Amniotic stem cell (primary cell): ENCODE measurements at places on chromosomes 12 and 14.

GRCh38 chr12:52226446-52226845 lies 6.6 kb upstream of the KRT7 start:
- DNase-seq = no peak

DNA sequence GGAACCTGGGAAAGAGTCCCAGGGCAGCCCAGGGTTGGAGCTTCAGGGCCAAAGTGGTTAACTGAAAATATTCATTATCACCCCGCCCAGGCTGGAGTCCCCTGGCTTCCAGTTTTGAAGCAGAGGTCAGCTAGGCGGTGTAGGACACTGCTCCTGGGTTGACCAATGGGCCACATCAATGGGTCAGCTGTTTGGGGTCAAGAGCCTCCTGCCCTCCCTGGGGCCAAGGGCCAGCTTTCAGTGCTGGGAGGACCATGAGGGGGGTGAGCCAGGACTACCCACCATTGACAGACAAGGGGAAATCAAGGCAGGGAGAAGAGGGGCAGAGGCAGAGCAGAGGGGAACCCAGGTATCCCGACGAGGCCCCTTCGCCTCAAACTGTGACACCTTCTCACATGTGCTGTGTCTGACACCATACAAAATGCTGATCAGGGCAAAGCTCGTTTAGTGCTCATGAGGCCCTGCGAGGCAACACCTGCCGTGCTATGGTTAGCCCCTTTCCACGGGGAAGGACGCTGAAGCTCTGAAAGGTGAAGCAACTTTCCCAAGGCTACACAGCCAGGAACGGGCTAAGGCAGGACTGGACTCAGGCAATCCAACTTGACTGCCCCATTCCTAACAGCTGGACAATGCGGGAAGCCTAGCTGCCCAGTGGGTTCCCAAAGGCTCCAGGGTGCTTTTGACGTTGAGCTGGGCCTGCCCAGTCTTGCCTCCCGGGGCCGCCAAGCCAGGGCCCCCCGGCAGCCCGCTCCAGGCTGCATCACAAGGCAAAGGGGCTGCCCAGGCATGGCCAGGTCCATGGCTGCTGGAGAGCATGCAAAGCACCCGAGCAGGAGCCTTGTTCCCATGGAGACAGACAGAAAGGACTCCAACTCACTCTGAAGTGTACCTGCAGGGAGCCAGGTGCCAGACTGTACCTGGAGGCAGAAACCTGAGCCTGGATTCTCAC lies 2.0 kb downstream of the SYNE3 start:
- no peak for DNase-seq

GRCh38 chr14:99872786-99873440 lies 79.7 kb downstream of the EML1 start:
- no peak for DNase-seq

DNA sequence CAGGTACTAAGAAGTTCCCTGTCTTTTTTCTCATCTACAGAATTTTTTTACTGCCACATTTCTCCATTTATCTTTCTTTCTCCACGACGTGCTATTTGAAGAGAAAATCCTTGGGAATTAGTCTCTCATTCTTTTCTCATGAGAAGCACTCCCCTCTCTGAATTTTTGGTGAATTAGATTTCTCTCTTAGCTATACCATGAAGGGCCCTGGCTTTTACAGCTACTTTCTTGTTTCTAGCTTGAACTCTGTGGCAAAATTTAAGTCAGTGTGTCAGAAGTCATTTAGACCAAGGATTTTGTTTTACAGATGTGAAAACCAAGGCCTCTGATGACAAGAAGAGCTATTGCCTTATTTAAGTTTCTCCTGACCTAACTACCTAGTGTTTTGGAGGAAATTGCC lies 213.1 kb downstream of the AEBP2 start:
- no peak for DNase-seq

DNA sequence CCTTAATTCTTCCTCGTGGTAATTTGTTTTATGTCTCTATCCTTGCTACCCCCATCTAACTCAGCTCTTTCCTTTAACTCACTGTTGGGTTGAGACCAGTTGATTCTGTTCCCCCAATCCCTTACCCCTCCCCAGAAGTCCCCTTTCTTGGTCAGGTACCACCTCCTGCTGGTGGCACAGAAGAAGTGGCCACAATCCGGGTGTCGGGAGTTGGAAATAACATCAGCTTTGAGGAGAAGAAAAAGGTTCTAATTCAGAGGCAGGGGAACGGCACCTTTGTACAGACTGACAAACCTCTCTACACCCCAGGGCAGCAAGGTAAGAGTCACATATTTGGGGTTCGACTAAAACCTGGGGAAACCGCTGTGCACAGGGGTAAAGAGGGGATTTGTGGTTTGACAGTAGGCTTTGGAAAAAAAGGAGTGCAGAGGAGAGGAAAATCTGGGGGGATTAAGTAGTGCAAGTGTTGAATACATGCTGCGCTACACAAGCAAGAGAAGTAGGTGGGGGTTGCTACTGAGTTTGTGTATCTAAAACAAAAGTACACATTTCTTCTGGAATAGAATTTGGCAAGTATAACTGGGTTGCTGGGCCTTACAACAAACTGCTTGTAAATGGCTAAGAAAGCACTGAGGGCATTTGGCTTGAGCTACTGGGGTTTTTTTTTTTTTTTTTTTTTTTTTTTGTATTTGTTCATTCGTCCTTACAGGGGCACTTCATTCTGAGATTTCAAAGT lies 1.3 kb downstream of the A2ML1 start:
- DNase-seq = no peak

DNA sequence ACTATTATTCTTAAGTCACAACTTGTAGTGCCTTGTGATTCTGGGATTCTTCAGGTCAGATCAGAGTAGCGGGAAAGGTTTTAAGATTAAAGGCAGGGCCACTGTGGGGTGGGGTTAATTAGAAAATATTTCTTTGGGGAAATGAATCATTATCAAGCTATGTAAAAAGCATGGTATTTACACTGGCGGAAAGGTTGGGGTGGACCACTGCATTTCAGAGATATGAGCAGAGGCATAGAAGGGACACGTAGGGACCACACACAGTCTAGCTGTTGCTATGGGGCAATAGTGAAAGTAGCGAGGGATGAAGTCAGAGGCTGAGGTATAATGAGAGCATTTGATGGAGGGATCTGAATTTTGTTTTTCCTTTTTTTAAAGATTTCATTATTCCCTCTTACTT lies 31.7 kb upstream of the KCNH3 start:
- peak; percentile 76 for DNase-seq

DNA sequence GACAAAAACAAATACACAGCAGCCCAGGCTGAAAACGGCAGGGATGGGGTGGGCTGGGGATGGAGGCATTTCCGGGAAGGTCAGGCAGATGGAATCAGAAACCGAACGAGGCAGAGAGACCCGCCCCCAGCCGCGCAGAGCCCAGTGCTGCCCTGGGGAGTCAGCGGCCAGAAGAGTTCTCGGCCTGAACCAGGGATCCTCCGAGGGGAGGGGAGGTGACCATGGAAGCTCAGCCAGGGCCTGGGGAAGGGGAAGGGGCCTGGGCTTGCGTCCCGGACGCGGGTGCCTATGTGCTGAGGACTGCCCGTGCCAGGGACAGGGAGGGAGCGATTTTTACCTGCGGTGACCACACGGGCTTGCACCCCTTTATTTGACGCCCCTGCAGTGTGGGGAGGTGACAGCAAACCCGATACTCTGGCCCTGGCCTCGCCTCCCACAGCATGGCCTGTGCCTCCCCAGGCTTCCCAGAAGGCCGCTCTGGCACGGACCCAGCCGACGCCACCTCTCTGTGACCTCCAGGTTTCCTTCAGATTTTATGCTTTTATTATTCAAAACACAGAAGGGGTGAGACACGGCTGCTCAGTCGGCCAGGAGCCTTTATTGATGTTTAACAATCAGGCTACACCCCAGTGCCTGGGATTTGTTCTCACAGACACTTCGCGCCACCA lies 7.7 kb downstream of the LRCOL1 start:
- no peak for DNase-seq

DNA sequence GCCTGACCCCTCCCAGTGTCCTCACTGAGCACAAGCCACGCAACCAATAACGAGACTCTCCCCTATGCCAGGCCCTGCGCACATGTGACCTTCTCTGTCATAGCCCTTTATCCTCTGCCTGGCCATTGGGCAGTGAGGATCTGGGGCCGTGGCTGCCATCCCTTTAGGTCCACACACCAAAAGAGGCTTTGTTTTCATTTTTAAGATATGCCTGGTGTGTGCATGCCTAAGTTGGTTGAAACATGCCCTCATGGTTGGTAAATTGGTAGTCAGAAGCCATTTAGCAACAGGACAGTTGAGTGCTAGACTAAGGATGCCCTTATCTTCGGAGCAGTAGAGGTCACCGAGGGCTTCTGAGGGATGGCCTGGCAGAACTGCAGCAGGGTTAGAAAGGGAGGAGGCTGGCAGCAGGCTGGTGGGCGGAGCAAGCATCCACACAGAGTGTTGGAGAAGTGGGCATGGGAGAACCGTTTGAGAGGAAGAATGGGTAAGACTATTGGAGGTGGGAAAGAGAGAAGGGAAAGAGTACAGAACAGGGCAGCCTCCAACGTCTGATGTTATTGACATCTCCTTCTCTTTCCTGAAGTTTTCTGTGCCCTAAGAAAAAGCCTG lies 75.1 kb downstream of the SLC24A4 start:
- DNase-seq = no peak

GRCh38 chr12:11771895-11772502 lies 122.5 kb downstream of the ETV6 start:
- DNase-seq = no peak

- DNase-seq = peak; percentile 53
Measured at GRCh38 chr14:65281991-65282895, 130.3 kb upstream of the FUT8 start.
